Stimulated activated CD4-positive, alpha-beta T cell treated with anti-CD3 and anti-CD28 coated beads, Interleukin-15, amount 100 ng/mL, for 48 hours (primary cell): ENCODE measurements at places on chromosomes 4 and X.

DNA sequence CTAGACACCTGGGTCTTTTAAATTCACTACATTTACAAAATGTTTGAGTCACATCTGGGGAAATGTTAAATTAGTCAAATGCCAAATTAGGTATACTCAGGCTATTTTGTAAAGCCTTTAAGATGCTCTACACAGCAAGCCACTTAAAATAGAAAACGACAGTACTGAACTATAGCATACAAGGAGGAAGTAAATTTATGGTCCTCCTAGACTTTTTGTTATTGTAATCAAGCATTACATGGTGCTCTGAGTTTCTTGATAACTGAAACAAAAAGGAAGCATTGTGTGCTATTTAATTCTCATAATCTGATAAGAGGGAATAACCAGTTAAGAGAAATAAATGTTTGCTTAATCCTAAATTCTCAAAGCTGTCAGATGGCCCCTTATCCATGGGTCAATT, 46.2 kb downstream of the SLC9A7 start:
- DNase-seq = no peak

GRCh38 chr4:122015203-122015602, 63.3 kb upstream of the TRPC3 start:
- no peak for DNase-seq

GRCh38 chr4:10998846-10999245, 314.3 kb upstream of the CLNK start:
- no peak for DNase-seq

- DNase-seq = no peak
These were observed 233.2 kb downstream of the ARHGAP10 start for GRCh38 chr4:147965056-147965455.

GRCh38 chr4:152974468-152975379, 38.6 kb downstream of the FHDC1 start:
- DNase-seq = no peak

DNA sequence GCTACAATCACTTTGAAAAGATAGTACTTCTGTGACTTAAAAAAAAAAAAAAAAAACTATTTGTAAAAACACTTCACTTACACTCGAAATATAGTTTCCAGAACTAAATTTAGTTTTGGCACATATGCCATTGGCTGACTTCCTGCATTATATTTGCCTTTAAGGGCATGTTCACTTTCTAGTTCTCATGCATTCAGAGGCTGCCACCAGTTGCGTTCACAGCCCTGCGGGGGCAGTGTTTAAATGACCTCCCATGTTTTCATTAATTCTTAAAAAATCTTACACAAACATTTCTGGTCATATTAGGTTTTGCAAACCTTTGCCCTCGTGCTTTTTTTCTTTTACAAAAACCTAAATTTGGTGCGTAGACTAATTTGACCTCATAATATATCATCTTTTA, 12.4 kb upstream of the ARHGAP6 start:
- DNase-seq = no peak

DNA sequence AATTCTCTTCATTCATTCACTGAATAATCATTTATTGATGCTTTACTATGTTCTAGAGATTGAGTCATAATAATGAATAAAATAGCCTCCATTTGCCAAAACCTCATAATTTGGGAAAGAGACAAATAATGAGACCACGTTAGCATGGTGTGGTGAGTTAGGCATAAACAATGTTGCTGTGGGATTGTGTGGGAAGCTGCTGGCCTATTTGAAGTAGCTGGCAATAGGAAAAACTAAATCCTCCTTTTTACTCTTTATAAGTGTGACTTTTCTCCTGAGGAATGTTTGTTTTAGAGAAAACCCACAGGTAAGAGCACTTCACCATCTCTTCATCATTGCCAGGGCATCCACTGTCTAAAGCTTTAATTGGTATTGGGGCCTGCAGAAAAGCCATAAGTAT, 95.3 kb downstream of the AREG start:
- no peak for DNase-seq

GRCh38 chrX:143683486-143683885, 37.1 kb downstream of the SPANXN2 start:
- DNase-seq = no peak

DNA sequence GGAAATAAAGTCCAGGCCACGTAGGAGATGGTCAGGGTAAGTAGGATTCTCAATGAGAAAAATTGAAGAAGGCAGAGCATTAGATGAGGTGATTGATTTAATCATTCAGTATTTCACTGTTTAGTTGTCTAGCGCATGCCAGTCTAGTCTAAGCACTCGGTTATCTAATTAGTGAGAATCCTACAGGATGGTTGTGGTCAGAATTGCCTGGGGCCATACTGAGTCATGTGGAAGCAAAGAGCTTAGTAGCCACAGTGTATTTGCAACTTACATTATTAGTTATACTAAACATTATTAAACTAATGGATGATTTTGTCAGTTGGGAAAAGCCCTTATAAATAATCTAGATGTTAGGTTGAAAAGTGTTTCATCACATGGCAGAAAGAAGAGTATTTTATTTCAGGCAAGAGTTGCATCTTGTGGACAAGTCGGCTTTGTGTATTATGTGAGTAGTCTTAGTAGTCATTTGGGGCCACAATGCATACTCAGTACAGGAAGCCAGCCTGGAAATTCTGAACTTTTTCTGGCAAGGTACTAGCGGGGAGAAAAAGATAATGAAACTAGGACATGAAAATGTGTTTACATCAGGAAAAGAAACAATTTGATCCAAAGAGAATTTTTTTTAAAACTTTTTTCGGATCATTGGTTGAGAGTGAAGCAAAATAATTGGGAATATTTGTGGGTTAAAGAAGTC, 31.9 kb downstream of the CPEB2 start:
- DNase-seq = no peak

GRCh38 chr4:24394041-24394440, 190.3 kb downstream of the DHX15 start:
- no peak for DNase-seq

DNA sequence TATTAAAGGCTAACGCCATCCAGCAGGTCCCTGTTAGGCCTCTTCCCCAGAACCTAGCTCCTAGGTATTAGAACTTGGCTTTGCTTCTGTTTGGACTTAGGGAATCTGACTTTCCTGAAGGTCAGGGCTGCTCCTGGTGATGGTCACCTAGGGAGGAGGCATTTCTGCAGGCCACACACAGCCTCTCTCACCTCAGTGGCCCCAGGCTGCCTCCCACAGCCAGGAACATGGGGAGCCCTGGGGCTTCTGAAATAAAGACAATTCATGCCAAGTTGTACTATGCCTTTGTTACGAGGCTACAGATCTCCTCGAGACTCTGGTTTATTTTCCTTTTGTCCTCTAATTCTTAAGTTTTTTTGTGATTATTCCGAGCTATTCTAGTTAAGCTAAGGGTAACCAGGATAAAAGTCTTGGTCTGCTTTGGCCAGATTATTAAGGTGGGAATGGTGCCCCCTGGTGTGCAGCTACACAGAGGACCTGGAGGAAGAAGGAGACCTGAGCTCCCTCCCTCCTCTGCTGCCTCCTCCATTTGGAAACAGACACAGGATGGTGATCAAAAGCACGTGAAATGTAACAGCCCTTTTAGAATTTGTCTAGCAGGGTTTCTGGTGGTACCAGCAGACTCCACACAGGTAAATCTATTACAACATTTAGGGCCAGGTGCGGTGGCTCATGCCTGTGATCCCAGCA, 131.0 kb downstream of the DCLK2 start:
- DNase-seq = peak; percentile 14

DNA sequence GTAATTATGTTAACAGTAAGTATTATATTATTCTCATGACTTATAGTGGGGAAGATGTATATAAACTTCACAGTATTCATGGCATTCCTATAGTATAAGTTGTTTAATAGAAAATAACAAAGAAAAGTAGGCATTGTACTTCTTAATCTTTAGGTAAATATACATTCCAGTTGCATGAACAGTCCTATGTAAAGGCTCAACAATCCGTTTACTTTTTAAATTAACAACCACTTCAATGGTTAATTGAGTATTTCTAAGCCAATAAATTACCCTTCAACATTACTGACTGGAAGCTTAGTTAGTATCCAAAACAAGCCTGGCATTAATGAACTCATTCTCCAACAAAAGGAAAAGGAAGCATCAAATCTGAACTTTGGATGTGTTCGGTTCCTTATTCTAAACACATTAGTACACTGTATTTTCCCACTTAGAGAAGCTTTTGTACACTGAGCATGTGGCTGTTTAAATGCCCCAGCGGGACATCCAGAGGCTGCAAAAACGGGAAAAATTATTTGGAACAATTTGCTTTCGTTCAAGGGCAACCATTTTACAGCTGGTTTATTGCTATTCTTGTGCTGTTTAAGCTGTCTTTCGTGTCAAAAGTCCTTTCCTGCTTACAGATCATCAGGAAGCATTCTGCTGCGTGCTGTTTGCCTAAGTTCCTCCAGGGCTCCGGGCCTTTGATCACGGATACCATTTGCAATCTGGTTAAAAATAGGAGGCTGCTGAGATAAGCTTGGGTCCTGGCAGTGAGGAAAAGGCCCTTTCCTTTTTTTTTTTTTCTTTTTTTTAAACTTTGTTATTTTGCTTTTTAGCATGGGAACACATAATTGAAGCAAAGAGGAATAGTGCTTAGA, 460.3 kb downstream of the SPRY1 start:
- no peak for DNase-seq

DNA sequence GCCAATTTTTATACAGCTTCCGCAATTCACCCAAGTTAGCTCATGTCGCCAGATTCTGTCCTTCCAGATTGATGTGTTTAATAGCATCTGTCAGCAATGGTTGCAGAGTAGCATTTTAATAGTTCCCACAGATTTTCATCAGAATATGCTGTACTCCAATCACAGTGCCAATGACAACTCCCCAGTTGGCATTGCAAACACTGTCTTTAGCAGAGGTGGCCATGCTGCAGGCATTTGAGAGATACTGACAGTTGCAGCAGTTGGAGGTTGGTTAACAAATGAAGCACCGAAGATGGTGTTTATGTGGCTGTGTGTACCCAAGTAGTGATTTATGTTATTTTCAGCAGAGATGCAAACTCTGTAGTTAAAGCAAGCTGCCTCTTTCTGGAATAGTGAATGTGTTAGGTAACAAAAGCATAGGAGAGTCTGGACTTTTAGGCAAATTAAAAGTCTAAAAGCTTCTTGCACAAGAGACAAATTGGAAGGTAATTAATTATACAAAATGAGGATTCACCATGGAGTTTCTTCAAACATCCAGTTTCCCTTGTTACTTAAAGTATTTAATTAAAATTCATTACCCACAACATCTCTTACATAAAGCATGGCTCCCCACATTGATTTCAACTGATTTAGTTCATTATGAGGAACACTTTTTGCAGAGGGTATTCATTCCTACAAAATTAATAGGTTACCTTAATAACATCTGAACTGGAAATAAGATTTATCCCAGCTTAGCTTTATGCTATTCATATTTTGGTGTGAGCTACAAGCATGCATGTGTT, 65.2 kb downstream of the PARM1 start:
- DNase-seq = no peak

GRCh38 chrX:44674906-44675305, 132.2 kb upstream of the FUNDC1 start:
- no peak for DNase-seq

GRCh38 chr4:183968502-183968901, 63.4 kb downstream of the STOX2 start:
- DNase-seq = no peak

DNA sequence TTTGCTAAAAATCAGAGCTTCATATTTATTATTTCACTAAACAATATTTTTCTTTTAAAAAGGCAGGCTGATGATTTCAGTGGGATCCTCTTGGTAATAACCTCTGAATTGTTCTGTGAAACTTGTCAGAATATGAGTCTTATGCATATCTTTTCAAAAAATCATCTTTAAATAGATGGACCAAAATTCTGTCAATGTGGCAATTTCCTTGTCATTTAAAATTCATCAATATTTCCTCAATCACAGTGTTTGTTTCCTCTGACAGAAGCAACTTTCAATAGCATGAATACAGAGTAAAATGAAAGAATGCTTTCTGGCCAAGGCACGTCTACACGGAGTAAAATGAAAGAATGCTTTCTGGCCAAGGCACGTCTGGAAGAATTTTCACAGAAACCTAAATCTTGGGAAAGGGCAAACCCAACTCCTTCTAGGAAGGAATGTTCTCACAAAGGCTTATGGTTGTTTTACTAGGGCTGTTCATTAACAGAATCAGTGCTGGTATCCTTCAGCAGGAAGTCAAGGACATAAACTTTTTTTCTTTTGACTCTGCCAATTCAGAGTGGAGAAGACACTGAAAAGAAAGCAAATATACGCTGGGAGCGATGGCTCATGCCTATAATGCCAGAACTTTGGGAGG, 99.0 kb upstream of the GPR34 start:
- no peak for DNase-seq

DNA sequence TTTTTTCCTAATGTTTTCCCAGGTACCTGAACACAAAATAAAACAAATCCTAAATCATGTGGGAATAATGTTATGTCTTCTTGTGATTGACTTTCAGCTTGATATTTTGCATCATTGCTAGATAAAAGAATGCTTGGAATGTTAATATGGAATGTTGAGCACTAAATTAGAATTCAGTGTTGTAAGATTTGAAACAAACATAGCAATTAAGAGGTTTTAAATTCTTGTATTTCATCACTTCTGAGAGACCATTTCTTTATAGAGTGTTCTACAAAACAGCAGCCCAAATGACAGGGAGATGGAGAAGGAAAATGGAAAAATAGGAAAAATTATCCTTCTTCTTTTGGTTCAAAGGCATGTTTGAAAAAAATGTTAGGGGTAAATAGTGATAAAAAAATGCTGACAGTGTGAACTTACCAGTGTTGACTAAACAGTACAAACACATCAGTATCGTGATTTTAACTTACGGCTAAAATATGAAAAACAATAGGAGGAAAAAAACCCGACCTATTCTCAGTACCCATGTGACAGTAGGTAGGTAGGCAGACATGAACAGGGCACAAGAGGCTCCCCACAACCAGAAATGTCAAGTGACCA, 102.6 kb upstream of the PDE5A start:
- no peak for DNase-seq

DNA sequence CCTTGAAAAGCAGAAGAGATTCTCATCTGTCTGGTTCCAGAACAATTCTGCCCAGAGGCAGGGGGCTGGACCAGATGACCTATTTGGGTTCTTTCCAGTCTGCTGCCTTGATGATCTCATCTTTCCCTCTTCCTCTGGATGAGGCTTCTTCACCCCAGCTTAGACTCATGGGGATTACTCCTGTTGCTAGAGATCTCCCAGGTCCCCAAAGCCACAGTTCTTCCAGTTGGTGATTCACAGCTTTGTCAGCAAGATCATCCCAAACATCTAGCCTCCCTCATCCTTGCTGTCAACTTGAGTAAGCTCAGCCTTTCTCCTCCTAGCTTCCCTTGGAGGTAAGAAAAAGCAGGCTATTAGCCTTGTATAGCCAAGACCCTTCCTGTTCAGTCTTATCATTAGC, 64.2 kb upstream of the PJA1 start:
- no peak for DNase-seq

- DNase-seq = no peak
These were observed 113.2 kb downstream of the CRLF2 start for GRCh38 chrX:1099146-1099770.

GRCh38 chr4:181661090-181661489, 582.1 kb upstream of the TENM3 start:
- no peak for DNase-seq
